ENCODE measurements at places on chromosomes 11 and 22.

- DNase-seq, result no peak
Measured at GRCh38 chr11:107691000-107691750, 20.7 kb downstream of the SLN start.

GRCh38 chr11:45607995-45608394, 57.4 kb downstream of the CHST1 start:
- DNase-seq, result no peak

- no peak for DNase-seq
Measured at GRCh38 chr11:130578738-130579368, 130.4 kb downstream of the ADAMTS15 start.

DNA sequence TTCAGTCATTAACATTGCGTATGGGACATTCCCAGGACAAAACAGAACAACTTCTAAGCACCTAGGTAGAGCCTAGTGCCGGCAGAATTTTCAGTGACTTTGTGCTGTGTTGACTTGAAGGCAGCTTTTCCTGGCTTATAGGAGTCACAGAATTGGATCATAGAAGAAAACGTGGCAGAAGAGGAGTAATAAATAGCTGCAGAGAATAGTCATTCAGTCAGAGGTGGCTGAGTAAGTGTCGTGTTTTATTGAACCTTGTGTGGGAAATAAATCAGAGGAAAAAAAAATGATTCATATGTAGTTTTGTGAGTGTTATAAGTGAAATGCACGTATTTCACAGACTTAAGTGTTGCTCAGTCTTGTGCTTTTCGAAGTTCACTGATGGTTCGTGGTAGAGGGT, 2.1 kb downstream of the BARX2 start:
- DNase-seq, result no peak

Data from activated T-cell treated with anti-CD3 and anti-CD28 coated beads for 24 hours (primary cell).